SJSA1 (cell line): ENCODE measurements at places on chromosomes 12 and 14.

GRCh38 chr12:71155225-71155624 lies 2.6 kb downstream of the TSPAN8 start:
- no peak for DNase-seq

- DNase-seq: peak; percentile 75
Observed at GRCh38 chr14:94129111-94129757, at the start of gene IFI27L2. Gene IFI27L2 (minus strand): TSS chr14:94129604. CDS start chr14:94129564, 40 bp downstream.

DNA sequence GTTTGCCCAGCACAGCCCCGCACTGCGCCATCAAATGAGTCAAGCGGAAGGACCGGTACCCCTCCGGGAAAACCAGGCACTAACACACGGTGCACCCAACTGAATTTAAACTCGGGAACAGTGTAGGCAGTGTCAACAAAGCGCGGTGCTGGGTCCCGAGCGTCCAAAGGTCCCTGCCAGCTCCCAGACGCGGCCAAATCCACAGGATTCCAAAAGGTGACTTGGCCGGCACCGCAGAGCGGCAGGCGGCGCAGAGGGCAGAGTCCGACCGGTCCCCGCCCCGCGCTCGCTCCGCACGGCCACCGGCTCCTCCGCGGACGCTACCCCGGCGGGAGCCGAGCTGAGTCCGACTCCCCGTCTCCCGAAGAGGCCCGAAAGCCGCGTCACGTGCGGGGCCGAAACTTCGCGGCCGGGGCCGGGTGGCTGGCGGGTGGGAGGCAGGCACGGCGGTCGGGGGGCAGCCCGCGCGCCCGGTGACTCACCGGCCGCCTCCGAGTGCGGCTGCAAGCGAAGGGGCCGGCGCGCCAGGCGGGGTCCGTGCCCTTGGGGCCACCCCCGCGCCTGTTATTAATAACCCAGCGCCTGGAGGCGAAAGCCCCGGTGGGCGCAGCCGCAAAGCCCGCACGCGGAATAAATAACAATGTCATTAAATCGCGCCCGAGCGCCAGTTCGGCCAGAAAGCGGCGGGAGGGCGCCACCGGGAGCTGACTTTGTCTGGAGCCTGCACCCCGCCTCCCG lies 863 bp downstream of the DENND5B start:
- DNase-seq: peak; percentile 86

GRCh38 chr14:61260939-61261776 lies 20.0 kb downstream of the TMEM30B start:
- DNase-seq: peak; percentile 84

DNA sequence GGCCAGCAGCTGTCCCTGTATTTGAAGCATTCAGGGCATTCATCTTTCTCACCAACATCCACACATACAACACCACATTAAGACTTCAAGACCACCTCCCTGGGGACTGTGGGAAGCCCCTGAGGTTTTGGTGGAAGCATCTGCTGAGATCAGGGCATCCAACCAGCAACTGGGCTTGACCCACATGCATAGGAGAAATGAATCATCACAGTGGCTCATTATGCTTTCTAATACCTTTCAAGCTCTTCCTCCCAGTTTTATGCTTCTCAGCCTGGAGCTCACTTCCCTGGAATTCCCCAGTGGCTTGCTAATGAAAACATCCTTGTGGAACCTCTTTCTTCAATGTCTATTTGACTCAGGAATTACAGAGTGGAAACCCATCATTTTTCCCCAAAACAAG lies 21.4 kb upstream of the CMKLR1 start:
- DNase-seq: no peak

GRCh38 chr12:18492372-18493025 lies 231.2 kb downstream of the PIK3C2G start:
- DNase-seq: no peak

DNA sequence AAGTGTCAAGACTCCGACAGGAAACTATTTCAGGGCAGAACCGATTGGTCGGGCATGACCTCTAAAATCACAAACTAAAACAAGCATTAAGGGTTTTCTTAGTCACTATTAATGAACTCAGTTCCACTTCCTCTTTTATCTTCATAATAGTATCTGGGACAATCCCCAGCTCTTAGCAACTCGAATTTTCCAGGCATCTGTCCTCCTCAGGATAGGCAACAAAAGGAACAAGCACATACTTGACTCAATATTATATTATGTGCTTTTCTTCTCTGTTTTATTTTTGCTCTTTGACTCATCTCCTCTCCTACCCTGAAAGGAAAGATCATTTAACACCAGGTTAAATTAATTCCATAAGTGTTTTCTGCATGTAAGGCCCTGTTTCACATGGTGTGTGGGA lies 638.3 kb upstream of the TBX3 start:
- no peak for DNase-seq

GRCh38 chr14:23567186-23568020 lies at the start of gene AP1G2:
Gene AP1G2 (minus strand): TSS chr14:23567791. CDS start chr14:23567314, 477 bp downstream.
- no peak for DNase-seq

DNA sequence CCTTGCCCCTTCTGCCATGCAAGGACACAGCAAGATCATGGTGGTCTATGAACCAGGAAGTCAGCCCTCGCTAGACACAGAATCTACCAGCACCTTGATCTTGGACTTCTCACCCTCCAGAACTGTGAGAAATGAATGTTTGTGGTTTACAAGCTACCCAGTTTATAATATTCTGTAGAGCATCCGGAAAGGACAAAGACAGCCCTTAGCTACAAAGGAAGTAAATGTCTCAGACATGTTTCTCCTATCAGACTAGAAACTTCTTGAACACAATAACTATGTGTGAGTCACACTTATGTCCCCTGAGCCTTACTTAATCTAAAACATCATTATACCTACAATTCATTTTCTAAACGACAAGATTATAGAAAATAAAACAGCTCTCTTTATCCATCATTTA lies 176.7 kb downstream of the KLHL28 start:
- no peak for DNase-seq

- DNase-seq: no peak
Observed at GRCh38 chr14:70113211-70113610, 75.5 kb downstream of the SLC8A3 start.

GRCh38 chr12:123907726-123908476 lies 64.7 kb downstream of the CCDC92 start:
- DNase-seq: no peak

DNA sequence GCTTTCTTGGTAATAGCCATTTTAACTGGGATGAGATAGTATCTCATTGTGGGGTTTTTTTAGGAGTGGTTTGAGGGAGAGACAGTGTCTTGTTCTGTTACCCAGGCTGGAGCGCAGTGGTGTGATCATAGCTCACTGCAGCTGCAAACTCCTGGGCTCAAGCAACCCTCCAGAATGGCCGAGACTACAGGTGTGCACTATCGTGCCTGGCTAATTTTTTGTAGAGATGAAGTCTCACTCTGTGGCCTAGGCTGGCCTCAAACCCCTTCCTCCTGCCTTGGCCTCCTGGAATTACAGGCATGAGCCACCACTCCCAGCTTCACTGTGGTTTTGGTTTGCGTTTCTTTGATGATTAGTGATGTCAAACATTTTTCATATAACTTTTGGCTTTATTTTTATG lies 293.6 kb downstream of the ERC1 start:
- DNase-seq: no peak

- DNase-seq: no peak
Observed at GRCh38 chr12:103824845-103825244, 16.2 kb downstream of the NT5DC3 start.

DNA sequence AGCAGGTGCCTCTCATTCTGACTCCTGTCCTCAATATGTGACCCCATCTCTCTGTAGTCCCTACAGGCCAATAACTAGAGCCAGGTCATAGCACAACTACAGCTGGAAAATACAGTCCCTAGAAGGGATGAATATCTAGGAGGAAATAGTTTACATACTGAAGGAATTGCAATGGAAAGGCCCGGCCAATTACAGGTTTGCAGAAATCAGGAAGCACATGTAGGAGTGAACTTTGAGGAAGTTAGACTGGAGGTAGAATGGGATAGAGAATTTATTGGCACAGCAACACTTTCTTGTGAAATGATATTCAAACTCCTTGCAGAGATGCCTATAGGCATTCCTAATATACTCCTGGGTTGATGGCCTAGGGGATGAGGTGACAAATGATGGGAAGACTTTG lies 257.3 kb downstream of the GRIN2B start:
- DNase-seq: no peak

DNA sequence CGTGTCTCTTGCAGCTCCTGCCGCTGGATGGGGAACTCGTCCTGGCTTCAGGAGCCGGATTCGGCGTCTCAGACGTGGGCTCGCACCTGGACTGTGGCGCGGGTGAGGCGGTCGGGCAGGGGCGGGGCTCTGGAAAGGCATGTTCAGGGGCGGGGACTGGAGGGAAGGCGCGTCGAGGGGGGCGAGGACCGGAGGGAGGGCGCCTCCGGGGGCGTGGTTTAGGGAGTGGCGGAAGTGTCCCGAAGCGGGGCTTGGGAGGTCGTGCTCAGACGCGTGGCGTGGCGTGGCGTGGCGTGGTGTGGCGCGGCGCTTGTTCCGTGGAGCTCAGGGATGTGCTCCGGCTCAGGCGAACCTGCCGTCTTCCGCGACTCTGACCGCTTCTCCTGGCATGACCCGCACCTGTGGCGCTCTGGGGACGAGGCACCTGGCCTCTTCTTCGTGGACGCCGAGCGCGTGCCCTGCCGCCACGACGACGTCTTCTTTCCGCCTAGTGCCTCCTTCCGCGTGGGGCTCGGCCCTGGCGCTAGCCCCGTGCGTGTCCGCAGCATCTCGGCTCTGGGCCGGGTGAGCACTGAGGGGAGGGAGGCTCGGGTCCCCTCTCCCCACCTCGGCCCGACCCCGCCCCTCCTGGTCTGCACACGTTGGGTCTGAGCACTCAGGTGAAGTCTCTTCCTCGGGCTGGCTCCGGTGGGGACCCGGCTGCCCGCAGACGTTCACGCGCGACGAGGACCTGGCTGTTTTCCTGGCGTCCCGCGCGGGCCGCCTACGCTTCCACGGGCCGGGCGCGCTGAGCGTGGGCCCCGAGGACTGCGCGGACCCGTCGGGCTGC lies 6.2 kb downstream of the AMN start:
- no peak for DNase-seq

GRCh38 chr12:83818881-83819280 lies 1093.7 kb downstream of the SLC6A15 start:
- no peak for DNase-seq

DNA sequence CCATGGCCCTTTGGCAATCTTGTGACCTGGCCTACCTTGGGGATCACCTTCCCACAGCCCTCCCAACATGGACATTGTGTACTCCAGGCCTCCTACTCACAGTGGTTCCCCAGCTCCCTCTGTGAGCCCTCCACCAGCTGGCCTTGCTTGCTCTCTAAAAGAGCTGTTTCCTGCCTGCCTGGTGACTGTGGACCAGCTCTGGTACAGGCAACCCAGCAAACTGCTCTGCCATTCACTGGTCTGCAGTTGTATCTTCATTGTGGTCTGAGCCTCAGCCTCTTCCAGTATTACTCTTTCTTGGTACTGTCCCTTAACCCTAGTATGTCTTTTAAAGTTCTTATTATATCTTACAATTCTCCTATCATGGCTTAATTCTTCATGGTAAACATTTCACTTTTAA lies 236.2 kb downstream of the KTN1 start:
- DNase-seq: no peak

GRCh38 chr12:104285740-104286515 lies 17.6 kb upstream of the EID3 start:
- no peak for DNase-seq

DNA sequence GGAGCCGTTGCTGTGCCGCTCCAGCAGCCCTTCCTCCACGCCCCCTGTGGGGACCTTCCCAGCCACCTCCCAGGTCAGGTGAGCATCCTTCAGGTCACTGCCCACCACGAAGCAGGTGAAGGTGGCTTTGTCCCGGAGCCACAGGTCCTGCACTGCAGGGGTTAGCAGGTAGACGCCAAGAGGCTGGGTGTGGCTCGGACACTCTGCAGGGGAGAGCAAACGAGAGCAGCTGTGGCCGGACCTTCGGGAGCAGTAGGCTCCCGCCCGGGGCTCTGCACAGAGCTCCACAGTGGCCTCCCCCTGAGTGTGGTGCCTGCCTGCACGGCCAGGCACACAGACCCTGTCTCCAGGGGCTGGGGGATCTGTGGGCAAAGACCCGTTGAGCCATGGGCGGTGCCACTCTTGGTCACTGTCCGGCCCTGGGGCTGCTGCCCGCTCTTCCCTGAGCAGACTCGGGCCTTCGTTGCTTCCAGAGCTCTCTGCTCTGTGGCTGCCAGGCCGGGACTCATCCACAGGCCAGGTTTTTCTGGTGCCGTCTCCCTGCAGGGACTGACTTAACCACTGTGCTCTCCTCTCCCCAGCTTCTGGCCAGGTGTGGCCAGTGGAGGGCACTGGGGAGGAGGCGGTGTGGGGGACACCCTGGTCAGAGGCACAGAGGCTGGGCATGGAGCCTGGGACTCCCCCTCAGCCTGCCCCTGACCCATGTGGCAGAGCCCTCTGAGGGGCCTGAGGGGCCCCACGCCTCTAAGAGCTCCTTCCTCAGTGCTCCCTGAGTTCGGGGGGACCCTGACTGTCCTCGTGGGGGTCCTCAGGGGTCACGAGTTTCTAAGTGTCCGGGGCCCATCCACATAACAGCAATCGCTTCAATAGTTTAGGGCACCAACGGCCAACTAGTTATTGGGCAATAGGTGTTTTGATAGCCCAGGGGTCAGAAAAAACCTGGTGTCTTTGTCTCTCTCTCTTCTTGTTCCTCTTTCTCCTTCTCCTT lies 314.9 kb downstream of the TMEM121 start:
- peak; percentile 30 for DNase-seq

DNA sequence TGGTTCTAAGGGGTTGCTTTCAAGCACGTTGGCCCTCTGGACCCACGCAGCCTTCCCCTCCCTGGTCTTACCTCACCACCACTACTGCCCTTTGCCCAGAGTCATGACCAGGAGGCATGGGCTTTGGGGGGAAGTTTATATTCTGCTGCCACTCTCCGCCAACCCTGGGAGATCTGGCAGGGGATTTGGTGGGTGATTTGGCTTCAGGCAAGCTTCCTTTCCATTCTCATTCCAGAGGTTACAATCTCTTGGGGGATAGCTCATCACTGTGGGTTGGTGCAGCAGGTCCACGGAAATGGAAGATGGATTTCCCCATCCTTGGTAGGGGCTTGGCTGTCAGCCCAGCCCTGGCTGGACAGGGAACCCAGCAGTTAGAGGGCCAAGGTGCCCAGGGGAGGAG lies 6.3 kb downstream of the PAH start:
- DNase-seq: no peak

GRCh38 chr14:97262336-97262735 lies 465.2 kb downstream of the VRK1 start:
- DNase-seq: no peak
